ENCODE measurements at places on chromosomes 1 and 21. TPM values are rescaled to one million over a fixed set of nuclear protein-coding genes. Genes with fewer than 3 reads are reported as not detected.

The CD101 gene
- 4.9 TPM for total RNA-seq

The PCAT6 gene
- not detected for total RNA-seq

The CACYBP gene
- total RNA-seq = 102 TPM

The PRR9 gene
- total RNA-seq = not detected

The NHLH2 gene
- total RNA-seq = not detected

The LORICRIN gene
- not detected for total RNA-seq

The TEDDM1 gene
- not detected for total RNA-seq

The PPIE gene
- 78.9 TPM for total RNA-seq

The XCL2 gene
- total RNA-seq = not detected

The DDR2 gene
- total RNA-seq = 228 TPM

The PRDM15 gene
- 6.7 TPM for total RNA-seq
